ENCODE measurements at places on chromosomes 3 and 15.

- DNase-seq = no peak
Measured at GRCh38 chr3:13504161-13504831, 24.2 kb downstream of the HDAC11 start.

GRCh38 chr3:192641919-192642318 lies 85.4 kb downstream of the FGF12 start:
- no peak for DNase-seq

DNA sequence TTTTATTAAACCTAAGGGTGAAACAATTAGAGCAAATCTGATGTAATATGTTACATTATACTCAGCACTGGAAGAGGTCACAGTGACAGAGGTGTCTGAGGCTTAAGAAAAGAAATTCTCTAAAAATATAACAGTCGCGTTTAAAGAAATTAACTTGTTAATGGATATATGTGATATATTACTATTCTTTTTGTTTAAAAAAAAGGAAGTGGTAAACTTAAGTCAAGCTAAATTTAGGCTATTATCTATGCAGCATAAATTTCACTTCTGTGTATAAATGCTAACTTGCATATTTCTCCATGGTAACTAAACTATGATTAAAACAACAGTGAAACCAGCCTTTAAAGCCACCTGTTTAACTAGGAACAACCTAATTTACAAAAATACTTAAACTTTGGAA lies 191.3 kb downstream of the FOXP1 start:
- no peak for DNase-seq

DNA sequence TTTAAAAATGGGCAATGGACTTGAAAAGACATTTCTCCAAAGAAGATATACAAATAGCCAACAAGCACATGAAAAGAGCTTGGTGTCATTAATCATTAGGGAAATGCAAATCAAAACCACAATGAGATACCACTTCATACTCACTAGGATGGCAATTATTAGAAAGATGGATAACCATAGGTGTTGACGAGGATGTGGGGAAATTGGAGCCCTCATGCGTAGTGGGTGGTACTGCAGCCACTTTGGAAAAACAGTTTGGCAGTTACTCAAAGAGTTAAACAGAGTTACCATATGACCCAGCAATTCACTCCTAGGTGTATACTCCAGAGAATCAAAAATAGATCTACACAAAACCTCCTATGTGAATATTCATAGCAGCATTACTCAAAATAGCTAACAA lies 27.4 kb downstream of the RPLP1 start:
- no peak for DNase-seq

GRCh38 chr3:25056036-25056755 lies 371.9 kb upstream of the RARB start:
- DNase-seq = no peak

GRCh38 chr3:158354713-158355112 lies 216.3 kb upstream of the MLF1 start:
- DNase-seq = no peak

- DNase-seq = no peak
Measured at GRCh38 chr3:13325892-13326443, 94.2 kb downstream of the NUP210 start.

DNA sequence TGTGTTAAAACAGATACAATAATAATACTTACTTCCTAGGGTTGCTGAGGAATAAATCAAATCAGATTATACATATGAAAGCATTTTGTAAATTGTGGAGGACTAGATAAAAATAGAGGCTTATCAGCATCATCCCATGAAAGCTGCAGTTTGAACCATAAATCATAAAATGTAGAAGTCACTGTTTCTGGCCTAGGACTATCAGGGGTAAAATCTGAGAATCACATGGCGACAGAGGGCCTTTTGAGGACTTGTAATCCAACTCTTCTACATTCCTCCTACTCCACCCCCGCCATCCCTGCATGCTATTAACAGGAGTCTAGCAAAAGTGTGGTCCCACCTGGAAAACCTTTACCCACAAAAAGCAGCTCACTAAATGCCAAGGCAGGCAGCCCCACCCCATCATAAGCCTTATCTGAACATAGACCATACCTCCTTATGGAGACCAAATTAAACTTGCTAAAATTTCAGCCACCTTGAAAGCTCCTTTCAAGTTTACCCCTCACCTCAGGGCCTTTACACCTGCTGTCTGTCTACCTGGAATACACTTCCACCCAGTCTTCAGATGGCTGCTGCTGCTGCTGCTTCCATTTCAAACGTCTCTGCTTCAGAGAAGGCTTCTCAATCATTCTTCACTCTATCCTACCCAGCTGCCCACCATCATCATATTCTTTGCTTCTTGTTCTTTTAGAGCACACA lies 11.5 kb downstream of the MB21D2 start:
- no peak for DNase-seq

DNA sequence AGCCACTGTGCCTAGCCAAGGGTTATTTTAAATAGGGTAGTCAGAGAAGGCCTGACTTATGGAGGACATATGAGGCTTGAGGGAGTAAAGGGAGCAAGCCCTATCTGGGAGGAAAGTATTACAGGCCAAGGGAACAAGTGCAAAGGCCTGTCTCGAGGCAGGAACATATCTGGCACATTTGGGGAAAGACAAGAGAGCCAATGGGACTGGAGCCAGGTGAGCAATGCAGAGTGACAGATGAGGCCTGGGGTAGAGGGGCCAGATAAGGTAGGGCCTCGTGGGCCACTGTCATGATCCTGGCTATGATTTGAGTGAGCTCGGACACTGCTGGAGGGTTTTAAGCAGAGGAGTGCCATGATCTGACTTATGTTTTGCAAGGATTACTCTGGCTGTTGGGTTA lies 43.8 kb downstream of the DCP1A start:
- DNase-seq = no peak

GRCh38 chr3:64956711-64957325 lies 269.0 kb upstream of the ADAMTS9 start:
- no peak for DNase-seq

GRCh38 chr3:11447584-11448200 lies 175.5 kb downstream of the ATG7 start:
- no peak for DNase-seq

- no peak for DNase-seq
Measured at GRCh38 chr15:56946150-56946549, 27.7 kb downstream of the TCF12 start.

GRCh38 chr3:70889162-70890019 lies 577.0 kb upstream of the MDFIC2 start:
- DNase-seq = no peak

DNA sequence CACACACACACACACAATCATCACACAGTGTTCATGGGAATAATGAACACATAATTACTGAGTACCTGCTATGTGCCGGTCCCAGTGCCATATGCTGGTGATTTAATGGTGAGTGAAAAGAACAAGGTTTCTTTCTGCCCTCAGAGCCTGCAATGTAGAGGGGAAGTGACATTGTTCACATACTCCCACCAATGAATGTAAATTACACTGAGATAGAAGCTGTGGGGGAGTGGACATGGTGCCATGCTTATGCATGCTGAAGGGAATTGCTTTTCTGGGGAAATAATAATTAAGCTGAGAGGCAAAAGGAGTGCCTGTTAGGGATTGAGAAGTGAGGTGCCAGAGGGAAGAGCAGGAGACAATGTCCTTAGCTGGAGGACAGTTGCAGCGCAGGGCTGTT lies 175.1 kb downstream of the MFSD1 start:
- no peak for DNase-seq

DNA sequence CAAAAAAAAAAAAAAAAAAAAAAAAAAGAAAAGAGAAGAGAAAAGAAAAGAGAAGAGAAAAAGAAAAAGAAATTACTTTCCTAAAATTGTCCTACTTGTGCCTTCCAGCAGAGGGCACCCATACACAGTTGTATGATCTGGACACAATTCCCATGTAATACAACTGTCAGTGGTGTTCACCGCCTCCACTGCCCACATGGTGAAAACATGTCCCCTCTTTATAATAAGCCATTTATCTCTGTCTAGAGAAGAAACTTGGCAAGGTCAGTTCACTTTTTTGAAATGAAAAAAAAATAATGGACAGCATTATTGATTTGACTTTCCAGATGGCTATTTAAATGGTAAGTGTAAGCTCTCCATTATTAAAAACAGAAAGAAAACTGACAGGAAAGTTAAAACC lies 459.4 kb downstream of the GBE1 start:
- DNase-seq = no peak

- no peak for DNase-seq
Measured at GRCh38 chr15:78407608-78408354, 30.2 kb upstream of the IREB2 start.

- no peak for DNase-seq
Measured at GRCh38 chr3:169667166-169668071, 3.9 kb upstream of the MECOM start.

GRCh38 chr3:53092942-53093341 lies 37.3 kb downstream of the RFT1 start:
- no peak for DNase-seq

- no peak for DNase-seq
Measured at GRCh38 chr3:128502712-128503111, 9.7 kb upstream of the GATA2 start.

GRCh38 chr15:94306700-94307650 lies 75.6 kb downstream of the MCTP2 start:
- no peak for DNase-seq

DNA sequence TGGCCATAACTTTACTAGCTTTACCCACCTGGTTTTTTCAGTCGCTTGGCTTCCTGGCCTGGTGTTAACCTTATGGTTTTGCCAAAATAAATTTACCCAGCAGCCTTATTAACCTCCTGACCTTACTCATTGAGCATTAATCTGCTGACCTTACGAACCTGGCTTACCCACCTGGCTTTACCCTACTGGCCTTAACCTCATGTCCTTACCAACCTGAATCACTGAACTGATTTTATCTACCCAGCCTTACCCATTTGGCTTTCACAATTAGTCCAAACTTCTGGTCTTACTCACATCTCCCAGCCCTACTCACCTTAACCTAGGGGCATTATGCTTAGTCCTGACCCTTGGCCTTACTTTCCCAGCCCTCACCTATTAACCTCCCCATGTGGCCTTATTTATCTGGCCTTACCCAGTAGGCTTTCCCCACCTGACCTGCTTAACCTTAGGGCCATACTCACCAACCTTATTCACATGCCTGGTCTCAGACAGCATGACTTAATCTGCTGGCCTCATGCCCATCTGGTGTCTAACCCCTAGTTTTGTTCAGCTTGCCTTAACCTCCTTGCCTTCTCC lies 93.4 kb downstream of the IL12A start:
- no peak for DNase-seq

- DNase-seq = no peak
Measured at GRCh38 chr3:172096881-172097420, 57.6 kb downstream of the FNDC3B start.

- no peak for DNase-seq
Measured at GRCh38 chr3:1442271-1442670, 349.4 kb downstream of the CNTN6 start.

DNA sequence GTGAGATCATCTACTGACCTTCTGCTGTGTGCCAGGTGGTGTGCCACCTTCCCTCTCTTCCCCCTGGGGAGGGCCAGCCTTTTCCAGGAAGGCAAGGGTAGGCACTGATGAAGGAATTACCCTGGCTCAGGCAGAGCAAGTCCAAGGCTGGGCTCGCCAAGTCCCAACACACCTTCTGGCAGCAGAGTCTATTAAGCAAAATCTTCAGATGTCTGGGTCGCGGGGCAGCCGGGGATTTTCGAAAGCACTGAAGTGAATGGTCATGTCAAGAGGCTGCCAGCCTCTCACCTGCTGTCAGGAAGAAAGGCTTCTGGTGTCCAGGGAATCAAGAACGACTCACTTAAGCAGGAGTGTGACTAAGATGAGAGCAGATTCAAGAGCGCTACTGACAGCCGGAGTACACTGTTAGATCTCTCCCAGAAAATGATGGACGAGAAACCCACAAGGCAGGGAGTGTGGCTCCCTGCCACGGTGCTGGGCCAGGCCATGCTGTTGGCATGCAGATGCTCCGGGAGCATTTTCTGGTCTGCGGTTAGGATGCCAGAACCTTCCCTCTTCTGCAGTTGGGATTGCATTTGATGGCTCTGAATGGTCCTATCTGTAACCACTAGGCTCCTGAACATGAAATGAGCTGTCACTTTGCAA lies 479.8 kb downstream of the SHQ1 start:
- DNase-seq = no peak

- DNase-seq = no peak
Measured at GRCh38 chr15:97875513-97876280, 84.8 kb upstream of the ARRDC4 start.

GRCh38 chr3:179038216-179038898 lies 33.3 kb downstream of the ZMAT3 start:
- no peak for DNase-seq

GRCh38 chr3:57007521-57008460 lies 52.7 kb upstream of the SPATA12 start:
- no peak for DNase-seq

DNA sequence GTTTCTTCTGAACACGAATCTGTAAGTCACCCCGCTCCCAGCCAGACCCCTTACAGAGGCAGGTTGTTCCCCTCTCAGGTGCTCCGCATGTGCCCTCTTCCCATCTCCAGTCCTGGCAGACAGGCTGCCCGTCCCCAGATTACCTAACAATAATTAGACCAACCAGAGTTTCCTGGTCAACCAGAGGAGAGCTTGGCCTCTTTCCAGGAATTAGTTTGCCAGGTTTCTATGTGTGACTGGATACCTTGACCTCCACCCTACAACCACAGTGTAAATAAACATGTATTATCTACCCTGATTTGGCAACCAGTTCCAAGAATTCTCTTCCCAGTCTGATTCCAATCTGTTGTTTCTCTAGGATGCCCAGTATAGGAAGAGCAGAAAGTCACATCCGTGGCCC lies 178.0 kb upstream of the UMPS start:
- no peak for DNase-seq

DNA sequence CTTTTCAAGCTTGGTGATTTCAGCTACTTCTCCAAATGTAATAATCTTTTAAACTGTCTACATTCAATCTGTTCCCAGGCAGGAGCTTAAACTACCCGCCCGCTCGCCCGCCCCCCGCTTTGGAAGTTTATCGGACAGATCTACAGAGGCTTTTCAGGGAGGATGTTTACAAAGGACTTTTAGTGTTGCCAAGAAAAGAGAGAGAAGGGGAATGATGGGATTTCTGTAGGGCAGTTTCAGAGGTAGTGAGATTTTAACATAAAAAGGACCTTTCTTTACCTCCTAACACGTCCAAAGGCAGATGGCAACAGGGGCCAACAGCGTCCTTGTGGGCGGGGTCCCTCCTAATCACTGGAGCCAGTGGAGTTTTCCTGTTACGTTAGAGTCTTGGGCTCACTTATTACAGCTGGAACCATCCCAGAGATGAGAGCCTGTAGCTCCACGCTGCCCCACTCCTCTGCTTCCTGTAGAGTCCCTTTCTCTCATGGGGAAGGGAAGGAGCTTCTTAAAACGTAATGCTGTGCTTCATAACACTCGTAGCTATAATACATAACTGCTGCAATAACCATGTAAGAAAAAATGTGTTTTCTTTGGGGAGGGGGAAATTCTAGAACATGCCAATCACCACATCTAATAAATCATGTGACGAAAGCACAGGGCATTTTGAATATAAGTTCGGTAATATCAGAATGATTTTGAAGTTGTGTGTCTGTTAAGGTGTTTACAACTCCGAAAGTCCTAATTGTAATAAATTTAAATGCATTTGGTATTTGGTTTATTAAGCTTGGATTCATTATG lies 30.9 kb downstream of the HES1 start:
- DNase-seq = no peak

Measured in activated effector memory CD4-positive, alpha-beta T cell treated with anti-CD3 and anti-CD28 coated beads, Interleukin-2, amount 50 U/mL, for 16 hours (primary cell).